Thyroid gland (tissue), 4 donors: ENCODE measurements at places on chromosomes 7 and 10. TPM values are rescaled to one million over a fixed set of nuclear protein-coding genes. Genes with fewer than 3 reads are reported as not detected.
A peak's percentile ranks its signal among the peaks of the same experiment; 100 is the strongest.

Gene MYOZ1
- 6.0 TPM for total RNA-seq

DNA sequence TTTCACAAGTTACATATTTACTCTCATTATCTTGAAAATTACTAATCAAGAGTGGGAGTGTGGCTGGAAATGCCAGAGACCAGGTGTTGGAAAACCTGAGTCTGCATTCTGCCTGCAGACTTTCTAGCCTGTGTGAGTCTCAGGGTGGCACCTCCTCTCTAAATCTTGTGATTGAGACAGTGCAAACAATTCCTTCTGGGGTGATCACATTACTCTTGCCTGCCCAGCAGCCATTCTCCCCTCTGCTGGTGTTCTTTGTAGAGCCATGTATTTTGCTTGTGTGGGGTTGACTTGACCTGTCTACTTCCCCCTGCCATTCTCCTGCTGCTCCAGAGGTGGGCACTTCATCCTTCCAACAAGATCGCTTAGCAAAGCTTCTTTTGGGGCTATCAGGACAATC lies 101.1 kb downstream of the RAPGEF5 start:
- H3K27ac ChIP-seq = no peak overlapping the region
- H3K27me3 ChIP-seq = no peaks in the 10 kb centered on the region
- no peak for DNase-seq
- no peak overlapping the region for H3K4me3 ChIP-seq
- no peaks in the 10 kb centered on the region for H3K4me1 ChIP-seq

GRCh38 chr7:141696348-141696747 lies 5.6 kb downstream of the DENND11 start:
- H3K27me3 ChIP-seq = no peaks in the 10 kb centered on the region
- peak overlapping the region; percentile 38 for H3K27ac ChIP-seq
- DNase-seq = no peak
- H3K4me1 ChIP-seq = peaks cover 35% of the 10 kb centered on the region
- no peaks in the 10 kb centered on the region for H3K36me3 ChIP-seq

GRCh38 chr10:80661526-80661925 lies 123.8 kb downstream of the SH2D4B start:
- no peaks in the 10 kb centered on the region for H3K36me3 ChIP-seq
- DNase-seq = no peak
- no peaks in the 10 kb centered on the region for H3K27me3 ChIP-seq
- peaks cover 22% of the 10 kb centered on the region for H3K4me1 ChIP-seq
- H3K27ac ChIP-seq = no peak overlapping the region
- H3K4me3 ChIP-seq = no peak overlapping the region

DNA sequence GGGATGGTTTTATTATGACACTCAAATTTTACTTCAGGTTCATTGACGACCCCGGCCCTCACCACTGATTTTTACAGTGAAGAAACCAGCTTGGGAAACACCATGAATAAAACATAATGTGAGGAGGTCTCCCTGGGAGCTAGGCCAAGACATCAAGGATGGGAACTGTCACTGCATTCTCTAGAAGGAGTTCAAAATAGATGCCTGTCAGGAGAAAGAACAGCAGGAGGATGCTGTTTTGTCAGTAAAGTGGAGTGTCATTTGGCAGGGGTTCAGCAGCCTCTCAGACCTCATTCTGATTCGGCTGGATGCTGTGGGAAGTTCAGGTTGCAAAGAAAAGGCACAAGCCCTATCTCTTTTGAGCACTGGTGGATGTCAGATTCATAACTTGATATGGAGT lies 360.3 kb upstream of the C7orf33 start:
- no peak for DNase-seq
- H3K4me1 ChIP-seq = no peaks in the 10 kb centered on the region
- H3K27me3 ChIP-seq = no peaks in the 10 kb centered on the region

Gene TMEM213
- total RNA-seq = not detected

Gene PIK3CG
- total RNA-seq = 4.3 TPM
